ENCODE measurements at places on chromosomes 12 and 14.

DNA sequence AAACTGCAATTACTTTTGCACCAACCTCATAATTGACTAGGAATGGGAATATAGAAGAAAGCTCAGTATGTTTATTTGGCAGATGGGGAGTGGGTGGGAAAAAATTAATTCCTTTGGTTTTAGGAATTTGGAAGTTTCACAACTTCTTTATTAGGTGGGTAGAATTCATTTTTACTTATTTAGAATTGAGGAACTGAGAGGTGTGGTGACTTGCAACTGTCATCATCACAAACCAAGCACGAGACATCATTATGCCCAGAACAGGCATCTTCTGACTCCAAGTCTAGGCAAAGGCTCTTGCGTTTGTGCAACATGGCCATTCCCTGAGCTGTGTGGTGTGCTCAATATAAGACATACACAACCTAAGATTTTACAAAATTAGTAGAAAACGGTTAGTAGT lies 380.0 kb downstream of the ATP23 start:
- DNase-seq = no peak

DNA sequence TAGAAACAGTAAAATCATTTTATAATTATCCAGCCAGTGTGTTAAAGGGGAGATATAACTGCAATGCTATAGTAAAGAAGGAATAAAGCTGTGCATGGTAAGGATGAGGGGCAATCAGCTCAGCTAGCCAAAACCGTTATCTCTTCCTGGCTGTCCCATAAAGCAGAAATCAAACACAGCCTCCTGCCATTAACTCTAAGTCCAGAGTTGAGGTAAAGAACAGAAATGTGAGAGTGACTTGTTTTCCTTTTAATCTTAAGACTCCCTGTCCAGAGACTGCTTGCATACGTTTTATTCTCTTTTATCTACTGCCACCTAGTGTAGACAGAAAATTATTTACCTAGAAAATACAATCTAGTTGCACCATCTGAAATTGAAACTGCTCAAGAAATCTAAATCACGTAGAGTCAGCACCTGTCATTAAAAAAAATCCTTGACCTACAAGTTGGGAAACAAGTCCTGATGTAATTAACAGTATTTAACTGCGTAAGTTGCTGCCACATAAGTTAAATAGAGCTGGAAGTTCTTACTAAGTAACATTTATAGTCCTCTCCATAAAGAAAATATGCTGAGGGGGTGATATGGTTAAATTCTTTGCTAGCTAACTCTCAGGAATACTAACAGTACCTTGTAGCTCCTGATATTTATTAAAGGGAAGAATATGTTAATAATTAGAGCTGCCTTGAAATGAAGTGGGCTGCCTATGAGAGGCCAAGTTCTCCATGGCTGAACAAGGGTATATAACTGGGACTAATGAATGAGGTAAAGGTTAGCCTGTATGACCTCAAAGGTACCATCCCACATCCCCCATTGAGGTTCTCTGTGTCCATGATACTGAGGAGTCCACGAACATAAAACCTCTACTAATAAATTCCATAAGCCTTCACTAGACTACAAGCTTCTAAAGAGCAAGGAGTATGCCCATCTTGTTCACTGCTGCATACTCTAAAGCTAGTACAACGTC lies 62.7 kb downstream of the GALNT4 start:
- no peak for DNase-seq

- no peak for DNase-seq
These were observed 89.7 kb downstream of the PPP2R5E start for GRCh38 chr14:63453443-63453936.

- DNase-seq = no peak
These were observed 107.7 kb upstream of the BTG1 start for GRCh38 chr12:92253301-92253700.

DNA sequence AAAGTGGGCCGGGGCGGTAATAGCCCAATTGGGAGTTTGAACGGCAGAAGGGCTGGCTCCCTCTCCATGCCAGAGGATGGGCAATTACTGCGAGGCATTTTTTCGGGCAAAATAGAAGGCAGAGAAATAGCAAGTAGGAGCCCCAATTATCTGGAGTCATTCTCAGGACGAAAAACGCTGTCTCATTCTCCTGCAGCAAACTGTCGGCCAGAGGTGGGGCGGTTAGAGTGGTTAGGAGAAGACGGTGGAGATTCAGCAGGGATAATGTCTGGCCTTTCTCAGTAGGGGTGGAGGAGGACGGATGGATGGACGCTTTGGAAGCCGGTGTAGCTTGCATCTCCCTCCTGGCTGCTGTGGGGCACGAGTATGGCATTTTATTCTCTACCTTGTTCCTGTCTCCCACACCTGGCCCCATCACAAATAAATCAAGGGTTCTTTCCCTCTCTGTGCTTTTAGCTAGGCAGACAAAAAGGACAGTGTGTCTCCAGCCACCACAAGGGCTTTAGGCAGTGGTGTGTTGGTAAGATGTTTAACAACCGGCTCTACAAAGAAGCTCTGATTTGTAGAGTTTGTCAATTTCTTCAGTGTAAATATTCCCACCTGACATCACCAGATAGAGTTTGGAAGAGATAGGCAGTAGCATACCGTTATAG lies 140.5 kb upstream of the LHX5 start:
- no peak for DNase-seq

GRCh38 chr14:70525691-70526090 lies 9.1 kb downstream of the ADAM20 start:
- no peak for DNase-seq
